HEK293T (cell line): ENCODE measurements at places on chromosomes 2 and 18.

DNA sequence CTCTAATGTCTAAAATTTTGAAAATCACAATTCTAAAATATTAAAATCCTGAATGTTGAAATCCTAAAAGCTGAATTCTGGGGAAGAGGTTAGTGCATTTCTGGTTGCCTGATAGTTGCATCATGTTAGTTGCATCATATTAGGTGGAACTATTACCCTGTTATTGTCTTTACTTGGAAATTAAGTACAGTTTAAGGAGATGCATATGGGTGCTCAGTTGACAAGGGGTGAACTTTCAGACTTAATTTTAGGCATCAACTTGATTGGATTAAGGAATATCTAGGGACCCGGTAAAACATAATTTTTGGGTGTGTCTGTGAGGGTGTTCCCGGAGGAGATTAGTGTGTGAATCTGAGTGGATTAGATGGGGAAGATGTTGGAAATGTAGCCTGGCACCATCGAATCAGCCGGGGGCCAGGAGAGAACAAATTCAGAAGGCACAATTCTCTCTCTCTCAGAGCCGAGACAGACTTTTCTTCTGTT, 409.8 kb downstream of the PLCL1 start:
- no peak for DNase-seq

DNA sequence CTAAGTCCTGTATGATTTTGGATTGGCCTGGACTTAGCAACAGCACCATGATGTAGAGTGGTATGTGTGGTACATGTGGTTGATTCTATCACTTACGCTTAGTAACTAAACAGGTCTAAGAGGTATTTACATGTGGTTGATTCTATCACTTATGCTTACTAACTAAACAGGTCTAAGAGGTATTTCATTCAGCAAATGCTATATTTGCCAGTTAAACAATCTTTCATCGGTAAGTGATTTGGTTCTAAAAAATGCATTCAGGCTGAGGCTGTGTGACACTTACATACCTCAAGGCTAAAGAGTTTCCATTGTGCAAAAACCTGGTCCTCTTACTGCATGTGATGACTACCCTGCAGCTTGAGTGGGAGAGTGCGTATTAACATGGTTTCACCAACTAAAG, 13.1 kb downstream of the EIF4E2 start:
- DNase-seq: no peak

- DNase-seq: no peak
Measured at GRCh38 chr2:119004602-119005001, 62.6 kb downstream of the MARCO start.

DNA sequence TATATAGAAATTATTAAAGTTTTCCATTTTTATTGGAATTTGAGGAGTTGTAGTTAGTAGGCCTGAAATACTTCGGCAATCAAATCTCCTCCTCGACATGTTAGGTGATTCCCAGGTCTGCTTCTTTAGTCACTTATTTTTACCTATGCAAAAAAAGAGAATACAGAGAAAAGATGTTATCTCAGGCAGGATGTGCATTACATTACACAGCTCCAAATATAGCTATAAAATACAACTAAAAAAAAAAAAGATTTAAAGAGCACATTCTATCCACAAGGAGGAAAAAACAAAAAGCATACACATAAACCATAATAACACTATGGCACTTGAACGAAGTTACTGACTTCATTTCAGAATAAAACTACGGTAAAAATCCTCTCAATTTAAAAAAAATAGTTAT, 8.1 kb downstream of the STK17B start:
- DNase-seq: no peak
